Activated gamma-delta T cell (primary cell): ENCODE measurements at places on chromosomes 6 and 20.
A peak's percentile ranks its signal among the peaks of the same experiment; 100 is the strongest.

DNA sequence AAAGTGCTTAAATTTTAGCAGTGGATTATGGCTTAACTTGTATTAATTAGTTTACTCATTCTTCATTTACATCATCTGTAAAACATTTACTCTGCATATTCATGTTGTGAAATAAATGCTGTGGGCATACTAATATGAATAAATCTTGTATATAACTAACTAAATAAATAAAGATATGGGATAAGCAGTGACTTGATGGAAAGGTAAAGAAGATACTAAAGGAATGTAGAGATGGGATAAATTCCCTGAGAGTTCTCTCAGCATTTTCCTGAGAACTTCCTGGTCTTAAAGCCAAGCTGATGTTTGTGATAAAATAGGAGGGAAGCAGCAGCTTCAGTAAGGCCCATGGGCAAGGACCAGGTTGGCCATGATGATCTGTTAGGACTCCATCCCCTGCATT is 652.1 kb downstream of the RNF144B start:
- no peak for DNase-seq

DNA sequence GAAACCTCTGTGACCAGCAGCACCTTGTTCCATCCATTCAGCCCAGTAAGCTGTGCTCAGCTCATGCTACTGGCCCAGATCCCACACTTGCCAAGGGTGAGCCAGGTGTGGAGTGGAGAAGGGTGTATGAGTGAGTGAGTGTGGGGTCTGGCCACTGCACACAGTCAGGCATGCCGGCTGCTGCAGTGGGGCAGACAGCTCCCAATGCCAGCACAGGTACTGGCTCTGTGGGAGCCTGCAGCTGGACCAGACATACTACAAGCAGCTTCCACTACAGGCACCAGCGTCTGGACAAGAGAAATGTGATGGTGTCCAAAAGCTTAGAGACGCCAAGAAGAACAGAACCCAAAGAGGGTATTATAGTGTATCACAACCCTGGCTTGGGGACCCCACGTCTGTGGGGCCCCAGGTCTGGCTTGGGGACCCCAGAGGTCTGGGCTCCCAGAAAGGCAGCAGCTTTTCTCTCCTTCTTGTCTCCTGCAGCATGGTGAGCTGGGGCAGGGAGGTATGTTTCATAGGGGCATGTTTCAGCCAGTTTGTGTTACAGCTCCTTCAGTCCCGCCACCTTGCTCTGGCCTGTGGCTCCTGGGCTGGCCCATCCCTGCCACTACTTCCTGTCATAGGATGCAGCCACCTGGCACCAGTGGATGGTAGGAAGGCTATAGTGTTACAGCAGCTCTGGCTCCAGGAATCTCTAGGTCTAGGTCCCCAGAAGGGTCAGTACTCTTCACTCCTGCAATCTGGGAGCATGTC is 152.4 kb upstream of the HSF2 start:
- no peak for DNase-seq

DNA sequence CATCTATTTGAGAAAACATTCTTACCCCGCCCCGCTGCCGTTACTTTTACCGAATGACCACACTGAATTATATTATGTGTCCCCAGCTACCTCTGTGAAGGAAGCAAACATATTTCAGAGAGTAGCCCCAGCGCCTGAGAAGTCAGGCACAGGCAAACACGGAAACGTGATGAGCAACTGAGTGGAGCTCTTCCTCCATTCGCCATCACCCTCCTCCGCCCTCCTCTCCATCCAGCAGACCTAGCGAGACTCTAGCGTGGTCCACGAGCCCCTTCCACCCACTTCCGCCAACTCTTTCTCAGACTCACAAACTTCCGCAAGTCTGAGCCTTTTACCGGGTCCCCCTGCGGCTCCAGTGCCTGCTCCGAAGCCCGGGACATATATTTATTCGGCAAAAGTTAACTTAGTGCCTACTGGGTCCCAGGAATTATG is 582 bp downstream of the SNRPB start:
- DNase-seq: no peak

GRCh38 chr6:118283766-118284165 is 264.3 kb upstream of the PLN start:
- DNase-seq: no peak

- DNase-seq: no peak
Observed at GRCh38 chr20:63421913-63422312, 50.5 kb downstream of the KCNQ2 start.

- DNase-seq: no peak
Observed at GRCh38 chr20:3785240-3786125, 1.1 kb downstream of the CENPB start.

GRCh38 chr6:32635526-32636123 is 1.6 kb upstream of the HLA-DQA1 start:
- DNase-seq: no peak

DNA sequence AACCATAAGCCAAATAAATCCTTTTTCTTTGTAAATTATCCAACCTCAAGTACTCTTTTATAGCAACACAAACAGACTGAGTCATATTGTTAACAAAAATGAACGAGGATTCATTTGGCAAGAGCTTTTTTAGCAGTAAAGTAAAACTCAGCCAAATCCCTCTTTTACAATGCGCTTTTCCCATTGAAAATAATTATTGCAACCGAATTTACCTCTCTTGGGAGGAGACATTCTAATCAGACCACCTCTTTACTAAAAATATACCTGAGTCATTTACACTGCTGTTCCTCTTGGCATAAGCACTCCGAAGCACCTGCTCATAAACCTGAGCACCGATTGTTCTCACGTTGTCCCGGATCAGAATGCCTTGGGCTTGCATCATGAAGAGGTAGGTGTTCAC is 57.4 kb downstream of the B4GALT5 start:
- DNase-seq: no peak

DNA sequence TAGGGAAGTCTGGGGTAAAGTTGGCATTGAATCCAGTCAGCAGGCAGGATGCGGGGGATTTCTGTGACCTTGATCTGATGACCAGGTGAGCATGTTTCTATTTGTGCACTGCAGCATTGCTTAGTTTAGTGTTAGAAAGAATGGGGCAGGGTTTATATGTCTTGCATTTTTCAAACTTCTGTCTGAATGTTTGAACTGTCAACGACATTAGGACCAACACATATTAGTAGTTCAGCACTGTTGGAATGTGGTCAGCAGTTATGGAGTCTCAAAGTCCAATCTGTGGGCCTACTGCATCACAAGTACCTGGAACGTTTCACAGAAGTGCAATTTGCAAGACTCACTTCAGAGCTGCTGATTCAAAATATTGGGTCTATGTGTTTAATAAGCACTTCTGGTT is 276.6 kb upstream of the BMP2 start:
- no peak for DNase-seq

GRCh38 chr6:34791164-34791700 is 651 bp upstream of the BLTP3A start:
- peak; percentile 13 for DNase-seq

DNA sequence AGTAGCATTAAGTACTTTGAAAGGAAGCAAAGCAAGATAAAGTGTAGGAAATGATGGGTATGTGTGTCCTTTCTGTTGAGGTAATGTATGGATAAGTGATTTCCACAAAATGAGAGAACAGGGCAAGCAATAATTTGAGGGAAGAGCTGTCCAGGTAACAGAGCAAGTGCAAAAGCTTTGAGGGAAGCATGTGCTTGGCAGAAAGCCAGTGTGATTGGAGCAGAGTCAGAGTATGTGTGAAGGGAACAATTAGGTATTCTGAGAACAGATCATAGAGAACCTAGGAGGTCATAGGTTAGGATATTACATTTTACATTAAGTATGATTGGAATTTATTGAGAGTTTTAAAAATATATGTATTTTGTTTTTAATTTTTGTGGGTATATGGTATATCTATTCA is 30.2 kb upstream of the MAN1A1 start:
- DNase-seq: no peak

GRCh38 chr6:33576668-33577067 is 3.4 kb downstream of the BAK1 start:
- no peak for DNase-seq

DNA sequence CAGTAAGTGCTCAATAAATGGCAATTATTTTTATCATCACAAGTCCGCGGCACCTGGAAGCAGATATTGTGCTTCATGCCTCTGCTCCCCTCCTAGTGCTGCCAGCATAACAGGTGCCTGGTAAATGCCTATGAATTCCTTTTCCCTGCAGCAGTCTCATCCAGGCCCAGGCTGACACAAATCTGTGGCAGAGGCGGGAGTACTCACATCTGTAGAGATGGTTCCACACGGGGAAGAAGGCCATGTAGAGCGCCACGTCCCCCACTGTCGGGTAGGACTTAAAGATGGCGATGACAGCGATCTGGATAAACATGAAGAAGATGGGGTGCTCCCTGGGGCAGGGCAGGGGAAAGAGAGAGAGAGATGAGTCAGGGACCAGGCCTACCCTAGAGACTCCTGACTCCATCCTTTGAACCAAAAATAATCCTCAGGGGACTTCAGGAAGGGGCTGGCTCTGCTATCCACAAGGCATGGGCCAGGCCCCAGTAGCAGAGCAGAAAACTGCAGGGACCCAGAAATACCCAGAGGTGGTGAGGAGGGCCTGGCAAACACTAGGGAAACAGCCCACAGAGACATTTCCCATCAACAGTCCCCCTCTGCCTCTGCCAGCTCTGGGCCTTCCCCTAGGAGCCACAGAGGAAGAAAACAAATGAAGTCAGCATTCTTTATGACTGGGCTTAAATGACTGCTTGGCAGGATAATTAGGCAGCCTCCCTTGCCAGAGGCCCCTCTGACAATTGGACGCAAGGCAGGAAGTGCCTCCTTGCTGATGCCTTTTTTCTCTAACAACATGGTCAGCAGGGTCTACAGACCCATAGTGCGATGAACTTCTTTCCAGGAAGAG is 23.0 kb downstream of the MAP1LC3A start:
- DNase-seq: no peak

DNA sequence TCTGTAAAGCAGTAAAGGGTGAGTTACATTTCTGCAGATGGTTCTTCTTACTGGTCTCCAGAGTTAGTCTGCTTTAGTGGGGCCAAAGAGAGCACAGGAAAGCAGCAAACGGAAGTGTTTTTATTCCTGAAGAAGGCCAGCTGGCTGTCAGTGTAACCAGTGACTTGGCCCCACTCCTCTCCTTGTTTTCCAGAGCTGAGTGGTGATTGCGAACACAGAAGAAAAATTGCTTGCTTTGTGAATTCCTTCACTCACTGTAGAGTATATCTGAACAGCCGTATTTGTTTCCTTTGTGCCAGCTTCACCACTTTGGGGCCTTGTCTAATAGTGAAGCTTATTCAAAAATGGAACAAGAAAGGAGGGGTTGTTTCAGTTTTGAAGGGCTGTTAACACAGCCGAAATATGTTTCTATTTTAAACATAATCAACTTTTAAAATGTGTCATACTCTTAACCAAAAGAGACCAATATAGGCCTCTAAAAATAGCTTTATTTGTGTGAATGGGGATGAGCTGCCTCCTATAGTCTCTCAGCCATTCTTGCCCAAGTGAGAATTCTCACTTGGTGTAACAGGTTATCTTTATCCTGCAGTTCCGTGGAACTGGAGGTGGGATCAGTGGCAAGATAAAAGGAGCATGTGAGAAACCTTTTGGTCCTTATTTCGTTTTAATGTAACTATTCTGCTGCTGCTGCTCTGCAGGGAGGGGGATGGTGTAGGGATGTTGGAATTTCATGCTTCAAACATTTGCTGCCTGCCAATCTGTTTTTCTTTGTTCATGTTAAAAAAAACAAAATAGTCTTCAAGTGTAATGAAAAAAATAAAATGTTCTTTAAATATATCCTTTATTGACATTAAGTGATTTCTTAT is 37.8 kb downstream of the ZC2HC1B start:
- DNase-seq: no peak

GRCh38 chr6:126664271-126664670 is 324.4 kb downstream of the CENPW start:
- no peak for DNase-seq

- no peak for DNase-seq
Observed at GRCh38 chr6:135353113-135353512, 144.4 kb downstream of the AHI1 start.

DNA sequence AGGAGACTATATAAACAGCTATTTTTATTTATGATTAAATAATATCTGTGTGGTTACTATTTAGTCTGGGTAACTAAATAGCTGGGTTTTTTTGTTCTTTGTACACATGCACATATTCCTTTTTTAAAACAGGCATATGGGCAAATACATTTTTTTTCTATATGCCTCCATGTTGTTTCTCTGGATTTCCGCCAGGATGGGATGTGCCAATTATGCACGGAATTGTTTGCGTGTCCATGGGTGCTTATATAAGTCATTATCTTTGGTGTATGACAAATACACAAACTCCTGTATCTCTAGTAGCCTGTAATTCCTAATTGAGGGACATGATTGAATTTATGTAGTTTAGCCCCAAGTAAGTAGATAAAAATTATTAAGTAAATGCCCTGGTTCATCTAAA is 226.9 kb downstream of the BCKDHB start:
- no peak for DNase-seq

- no peak for DNase-seq
Observed at GRCh38 chr6:14799928-14800327, 445.9 kb upstream of the JARID2 start.

- DNase-seq: no peak
Observed at GRCh38 chr6:132072271-132072670, 121.1 kb upstream of the CCN2 start.

DNA sequence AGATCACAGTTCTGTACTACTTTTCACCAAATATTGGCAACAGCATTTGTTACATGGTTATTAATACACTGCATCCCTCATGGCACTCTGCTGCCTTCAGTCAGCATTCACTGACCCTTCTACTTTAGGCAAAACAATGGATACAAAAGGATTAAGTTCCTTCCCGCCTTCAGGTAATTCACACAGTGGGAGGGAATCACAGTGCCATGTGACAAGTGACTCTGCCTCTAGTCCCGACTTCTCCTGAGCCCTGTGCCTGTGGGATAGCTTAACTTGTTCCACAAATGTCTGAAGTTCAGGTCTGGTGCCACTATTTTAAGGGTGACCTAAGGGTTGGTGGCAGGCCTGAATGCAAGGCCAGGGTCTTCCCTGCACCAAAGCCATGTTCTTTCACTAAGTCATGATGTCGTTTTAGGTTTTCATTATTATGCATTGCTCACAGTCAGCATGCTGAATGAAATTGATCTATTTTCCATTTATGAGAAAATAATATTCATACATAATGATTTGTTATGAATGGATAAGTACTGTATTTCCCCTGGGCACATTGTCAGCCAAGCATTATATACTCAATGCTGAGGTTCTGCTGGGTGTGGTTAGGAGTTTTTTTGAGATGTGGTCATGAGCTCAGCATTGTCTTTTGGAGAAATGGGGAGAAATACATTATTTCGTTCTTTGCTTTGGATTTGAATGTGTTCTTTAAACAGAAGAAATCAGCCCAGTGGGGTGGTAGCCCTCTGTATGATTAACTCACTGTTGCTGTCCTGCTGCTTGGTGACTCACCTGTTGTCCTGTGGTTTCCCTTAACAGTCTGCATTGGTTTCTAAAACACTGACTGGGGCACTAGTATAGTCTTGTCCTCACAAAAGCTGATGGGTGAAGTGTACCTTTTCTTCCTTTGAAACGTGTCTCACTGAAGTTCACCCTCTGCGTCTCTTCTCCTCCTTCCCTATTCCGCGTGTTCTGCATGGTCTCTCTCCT is 66.4 kb downstream of the AFDN start:
- no peak for DNase-seq
